Stimulated activated CD8-positive, alpha-beta memory T cell treated with anti-CD3 and anti-CD28 coated beads, Interleukin-7, amount 100 ng/mL, for 1 hour (primary cell): ENCODE measurements at places on chromosomes 12 and 14.

- no peak for DNase-seq
Measured at GRCh38 chr14:104358528-104359300, 220.3 kb downstream of the KIF26A start.

DNA sequence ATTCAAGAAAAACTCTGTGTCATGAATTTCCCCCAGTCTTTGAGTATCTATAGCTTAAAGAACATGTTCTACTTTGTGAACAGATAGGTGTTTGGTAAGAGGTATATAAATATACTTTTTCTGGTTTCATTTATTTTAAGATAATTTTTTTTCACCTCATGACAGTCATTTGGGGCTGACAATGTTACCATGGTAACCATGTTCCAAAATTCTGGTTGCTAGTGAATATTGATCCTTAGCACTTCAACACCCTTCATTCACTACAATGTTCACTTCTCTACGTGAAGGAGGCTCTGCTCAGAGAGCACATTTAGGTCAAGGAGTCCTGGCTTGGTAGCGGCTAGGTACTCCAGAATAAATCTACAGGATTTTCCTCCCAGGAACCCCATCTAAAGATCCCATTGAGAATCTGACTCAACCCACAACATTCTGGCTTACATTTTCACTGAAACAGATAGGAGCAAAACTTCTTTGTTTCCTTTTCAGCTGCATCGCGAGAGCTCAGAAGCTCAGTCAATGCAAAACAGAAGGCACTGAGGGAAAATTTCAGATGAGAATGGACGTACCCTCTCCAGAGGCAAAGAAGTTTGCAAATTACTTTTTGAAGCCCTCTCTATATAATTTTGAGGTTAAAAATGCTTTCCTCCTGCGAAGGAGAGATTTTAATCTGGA is 93.6 kb downstream of the ARF6 start:
- no peak for DNase-seq

- DNase-seq, result no peak
Measured at GRCh38 chr12:58095002-58095401, 153.6 kb downstream of the ATP23 start.

- peak; percentile 20 for DNase-seq
Measured at GRCh38 chr12:66288121-66288520, 14.2 kb upstream of the HELB start.

DNA sequence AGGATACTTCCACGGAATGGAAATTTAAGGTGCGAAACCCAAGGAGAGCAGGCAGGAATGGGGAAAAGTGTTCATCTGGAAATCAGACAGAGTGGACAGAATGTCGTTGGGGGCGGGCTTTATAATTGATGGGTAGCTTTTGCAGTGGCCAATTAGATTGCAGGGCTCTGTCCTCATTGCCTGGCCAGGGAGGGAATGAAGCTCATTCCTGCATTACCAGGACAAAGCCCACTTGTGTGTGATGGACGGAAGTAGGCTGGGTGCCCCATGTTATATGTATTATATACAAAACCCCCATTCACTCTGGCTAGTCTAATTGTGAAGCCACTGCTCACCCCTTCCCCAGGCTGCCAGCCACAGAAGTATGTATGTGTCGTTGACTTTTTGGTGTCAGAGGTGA is 23.6 kb downstream of the ZNF664 start:
- DNase-seq, result no peak

- DNase-seq, result no peak
Measured at GRCh38 chr12:51245476-51246253, 7.0 kb downstream of the DAZAP2 start.

DNA sequence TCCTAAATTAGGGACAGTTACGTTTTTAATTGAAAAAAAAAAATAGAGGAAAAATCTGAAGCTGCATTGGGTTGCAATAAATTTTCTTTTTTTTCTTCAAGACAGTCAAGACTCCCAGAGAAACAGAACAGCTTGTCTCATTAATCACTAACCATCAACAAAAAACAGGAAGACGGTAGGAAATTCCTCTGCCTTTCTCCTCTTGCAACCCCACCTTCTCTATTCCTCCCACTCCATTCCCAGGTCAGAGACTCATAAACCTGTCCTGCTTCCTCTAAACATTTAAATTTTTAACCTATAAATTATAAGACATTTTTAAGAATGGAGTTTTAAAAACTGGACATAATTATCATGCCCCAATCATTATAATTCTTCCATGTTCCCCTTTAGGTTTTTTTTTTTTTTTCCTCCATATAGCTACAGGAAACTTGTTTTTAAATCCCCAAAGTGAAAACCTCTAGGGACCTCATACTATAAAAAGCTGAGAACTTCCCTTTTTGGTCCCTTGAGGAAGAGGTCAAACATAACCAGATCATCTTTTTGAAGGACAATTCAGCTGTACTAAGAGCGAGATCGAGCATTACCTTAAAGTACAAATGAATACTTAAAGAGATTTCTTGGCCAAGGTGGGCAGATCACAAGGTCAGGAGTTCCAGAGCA is 36.0 kb downstream of the CPM start:
- no peak for DNase-seq

- DNase-seq, result no peak
Measured at GRCh38 chr12:130965214-130965613, 11.5 kb downstream of the ADGRD1 start.

- no peak for DNase-seq
Measured at GRCh38 chr14:104316723-104317491, 178.5 kb downstream of the KIF26A start.
